Stimulated activated CD8-positive, alpha-beta memory T cell treated with anti-CD3 and anti-CD28 coated beads, Interleukin-7, amount 100 ng/mL, for 1 hour (primary cell): ENCODE measurements at places on chromosomes 16 and 17.

- DNase-seq = no peak
Measured at GRCh38 chr16:67723151-67723910, 4.2 kb upstream of the GFOD2 start.

DNA sequence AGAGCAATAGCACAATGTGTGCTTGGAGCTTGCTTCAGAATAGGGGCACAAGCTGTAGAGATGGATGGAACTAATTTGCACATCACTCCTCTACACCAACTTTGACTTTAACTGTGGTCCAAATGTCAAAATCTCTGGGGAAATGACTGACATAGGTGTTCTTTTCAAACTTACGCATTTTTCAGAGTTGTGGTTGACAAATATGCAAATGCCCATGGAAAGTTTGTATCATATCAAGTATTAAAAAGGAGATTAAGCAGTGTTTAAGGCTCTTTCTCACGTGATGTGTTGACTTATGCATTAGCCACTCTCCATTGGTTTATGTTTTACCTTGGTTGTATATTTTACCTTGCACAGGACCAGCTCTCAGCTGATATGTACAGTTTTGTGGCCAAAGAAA lies 77.1 kb downstream of the ELAC2 start:
- no peak for DNase-seq

- DNase-seq = no peak
Measured at GRCh38 chr17:75688209-75688825, 21.2 kb downstream of the SAP30BP start.

- no peak for DNase-seq
Measured at GRCh38 chr17:6872936-6873335, 41.4 kb upstream of the TEKT1 start.

DNA sequence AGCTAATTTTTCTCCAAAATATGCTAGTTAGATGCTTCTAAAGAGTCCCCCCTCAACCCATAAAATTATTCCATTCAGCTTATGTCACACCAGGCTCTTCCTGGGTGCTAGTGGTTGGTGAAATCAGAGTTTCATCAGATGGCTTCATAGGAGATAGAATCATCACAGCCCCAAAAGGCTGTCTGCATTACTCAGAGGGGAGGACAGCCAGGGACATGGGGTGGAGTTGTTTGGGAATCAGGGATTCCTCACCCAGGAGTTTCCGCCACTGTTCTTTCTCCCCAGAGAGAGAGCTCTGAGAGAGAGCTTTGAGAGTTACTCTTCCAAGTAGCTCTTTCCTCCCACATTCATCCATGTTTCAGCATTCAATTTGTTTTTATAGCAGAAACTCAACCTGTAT lies 288 bp upstream of the KRT34 start:
- DNase-seq = no peak

GRCh38 chr17:76174037-76174436 lies 33.0 kb upstream of the FOXJ1 start:
- no peak for DNase-seq

GRCh38 chr16:8808613-8809353 lies 11.1 kb downstream of the PMM2 start:
- no peak for DNase-seq

DNA sequence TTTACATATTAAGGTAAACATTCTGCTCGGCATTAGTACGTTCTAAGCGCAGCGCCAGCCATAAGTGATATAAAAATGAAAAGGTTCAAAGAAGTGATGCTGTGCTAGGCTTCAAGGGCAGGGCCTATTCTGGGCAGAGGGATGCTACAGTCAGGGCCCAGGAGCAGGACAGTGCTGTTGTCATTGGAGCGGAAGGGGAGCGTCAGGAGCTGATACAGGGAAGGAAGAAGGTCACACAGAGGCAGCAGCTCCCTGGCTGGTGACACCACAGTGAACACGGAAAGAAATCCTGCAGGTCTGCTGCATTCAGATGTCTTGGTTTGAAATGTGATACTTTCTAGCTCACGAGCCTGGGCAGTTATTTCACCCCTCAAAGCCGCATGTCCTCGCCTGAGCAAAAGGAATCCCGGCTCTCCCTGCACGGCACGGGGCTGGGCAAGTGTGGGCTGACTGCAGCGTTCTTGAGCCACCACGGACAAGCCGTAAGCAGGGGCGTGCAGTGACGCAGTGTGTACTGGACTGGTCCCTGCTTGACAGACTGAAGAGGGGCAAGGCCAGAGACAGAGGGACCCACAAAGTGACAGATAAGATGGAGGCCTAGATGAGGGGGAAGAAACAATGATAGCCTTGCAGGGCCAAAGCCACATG lies 41.1 kb downstream of the ZCCHC14 start:
- no peak for DNase-seq

DNA sequence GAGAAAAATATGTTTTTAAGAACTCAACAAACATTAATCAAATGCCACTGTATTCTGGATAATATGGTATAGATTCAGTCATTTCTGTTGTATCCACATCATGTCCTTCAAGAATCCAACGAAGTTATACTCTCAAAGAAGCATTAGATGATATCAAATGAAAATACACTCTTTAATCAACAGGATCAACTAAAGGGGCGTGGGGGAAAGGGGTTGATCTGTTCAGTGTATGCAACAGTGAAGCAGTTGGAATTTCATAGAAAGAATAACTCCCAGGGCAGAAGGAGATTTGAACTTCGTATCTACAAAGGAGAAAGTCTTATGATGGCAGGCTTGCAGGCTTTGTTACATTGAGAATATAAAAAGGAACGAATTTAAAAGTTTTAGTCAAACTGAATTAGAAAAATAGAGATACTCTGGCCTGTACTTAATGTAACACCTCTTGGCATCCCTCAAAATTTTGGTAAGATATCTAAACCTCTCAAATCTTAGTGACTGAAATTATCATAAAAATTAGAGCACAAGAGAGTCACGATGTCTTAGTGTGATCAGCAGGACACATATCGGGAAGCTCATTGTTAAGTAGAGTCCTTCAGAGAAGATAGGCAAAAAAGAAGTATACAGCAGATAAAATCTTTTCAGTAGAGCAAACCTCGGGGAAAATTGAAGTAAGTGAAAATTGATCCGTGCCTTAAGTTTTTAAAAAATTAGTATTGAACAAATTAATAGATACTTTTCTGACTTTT lies 431.4 kb downstream of the KCNJ18 start:
- no peak for DNase-seq

GRCh38 chr16:81610144-81610842 lies 165.7 kb downstream of the CMIP start:
- DNase-seq = no peak

DNA sequence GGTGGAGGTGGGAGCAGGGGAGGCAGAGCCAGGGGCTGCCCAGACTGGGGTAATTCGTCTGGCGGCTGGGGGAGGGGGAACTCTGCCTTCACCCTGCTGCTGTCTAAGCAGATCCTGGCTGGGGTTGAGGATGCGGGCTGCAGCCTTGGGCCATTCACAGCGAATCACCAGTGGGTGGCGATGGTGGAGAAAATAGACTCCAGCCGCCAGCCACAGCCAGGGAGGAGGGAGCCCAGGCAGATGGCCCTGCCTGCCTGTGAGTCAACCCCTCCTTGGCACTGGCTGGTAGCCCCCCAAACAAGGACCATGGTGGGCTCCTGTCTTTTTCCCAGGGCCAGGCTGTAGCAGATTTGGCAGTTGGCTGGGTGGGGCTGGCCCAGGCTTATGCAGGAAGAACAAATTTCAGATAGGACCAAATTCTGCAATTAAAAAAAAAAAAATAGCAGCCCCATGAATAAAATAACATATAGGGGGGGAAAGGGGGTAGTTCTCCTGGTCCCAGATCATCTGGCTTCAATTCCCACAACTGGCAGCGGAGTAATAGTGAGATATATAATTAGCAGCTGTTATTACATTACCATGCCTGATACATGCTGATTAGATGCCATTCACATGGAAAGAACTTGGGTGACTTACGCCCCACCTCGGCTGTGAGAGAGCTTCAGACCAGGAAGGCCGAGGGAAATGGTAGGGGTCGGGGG lies 41.5 kb upstream of the CDH5 start:
- DNase-seq = no peak

DNA sequence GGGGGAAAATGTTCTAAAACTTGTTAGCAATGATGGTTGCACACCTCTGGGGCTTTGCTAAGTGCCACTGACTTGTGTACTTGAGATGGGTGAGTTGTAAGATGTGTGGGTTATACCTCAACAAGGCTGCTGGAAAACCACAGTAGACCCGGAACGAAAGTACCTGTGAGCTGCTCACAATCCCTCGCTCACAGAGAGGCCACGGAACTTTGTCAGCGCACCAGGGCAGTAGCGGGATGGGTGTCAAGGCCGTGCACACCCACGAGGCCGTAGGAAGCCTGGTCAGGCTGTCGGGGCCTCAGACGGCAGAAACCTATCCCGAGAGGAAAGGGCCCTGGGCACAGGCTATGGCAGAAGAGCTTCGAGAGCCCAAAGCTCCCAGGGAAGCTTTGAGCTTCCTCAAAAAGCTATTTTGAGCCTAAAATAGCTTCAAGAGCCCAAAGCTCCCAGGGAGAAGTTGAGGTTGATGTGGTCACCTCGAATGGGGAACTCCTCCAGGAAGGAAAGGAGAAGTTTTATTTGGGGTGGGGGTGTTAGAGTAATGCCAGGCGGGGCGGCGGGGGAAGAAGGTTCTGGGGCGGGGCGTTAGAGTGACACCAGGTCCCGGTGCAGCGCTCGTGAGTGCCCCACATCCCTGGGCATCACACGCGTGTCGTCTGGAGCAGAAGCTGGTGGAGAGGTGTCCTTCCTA lies 19.0 kb downstream of the CBFA2T3 start:
- DNase-seq = no peak

DNA sequence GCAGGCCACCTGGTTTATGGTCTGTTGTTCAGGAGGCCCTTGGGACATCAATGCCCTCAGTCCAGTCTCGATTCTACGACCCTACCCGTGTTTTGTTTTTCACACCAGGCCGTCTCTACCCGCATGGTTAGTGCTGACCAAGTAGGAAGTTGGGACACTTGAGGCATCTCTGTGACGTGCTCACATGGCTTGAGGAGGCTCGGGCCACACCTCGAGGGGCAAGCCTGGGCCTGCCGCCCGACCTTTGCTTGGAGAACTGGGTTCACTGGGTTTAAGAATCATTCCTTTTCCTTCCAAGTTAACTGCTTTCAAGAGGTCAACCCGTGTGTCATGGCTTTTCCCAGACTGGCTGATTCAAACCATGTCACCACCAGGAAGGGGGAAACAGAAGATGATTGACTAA lies 86.8 kb downstream of the CMIP start:
- DNase-seq = no peak

DNA sequence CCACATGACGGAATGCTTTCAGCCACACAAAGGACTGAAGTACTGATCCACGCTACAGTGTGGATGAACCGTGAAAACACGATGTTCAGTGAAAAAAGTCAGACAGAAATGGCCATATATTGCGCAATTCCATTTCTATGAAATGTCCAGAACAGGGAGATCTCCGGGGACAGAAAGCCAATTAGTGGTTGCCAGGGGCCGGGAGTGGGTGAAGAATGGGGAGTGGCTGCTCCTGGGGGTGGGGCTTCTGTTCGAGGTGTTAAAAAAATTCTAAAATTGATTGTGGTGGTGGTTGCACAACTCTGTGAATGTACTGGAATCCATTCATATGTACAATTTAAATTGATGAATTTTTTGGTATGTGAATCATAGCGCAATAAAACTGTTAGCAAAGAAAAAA lies 154.8 kb upstream of the HSBP1 start:
- no peak for DNase-seq

DNA sequence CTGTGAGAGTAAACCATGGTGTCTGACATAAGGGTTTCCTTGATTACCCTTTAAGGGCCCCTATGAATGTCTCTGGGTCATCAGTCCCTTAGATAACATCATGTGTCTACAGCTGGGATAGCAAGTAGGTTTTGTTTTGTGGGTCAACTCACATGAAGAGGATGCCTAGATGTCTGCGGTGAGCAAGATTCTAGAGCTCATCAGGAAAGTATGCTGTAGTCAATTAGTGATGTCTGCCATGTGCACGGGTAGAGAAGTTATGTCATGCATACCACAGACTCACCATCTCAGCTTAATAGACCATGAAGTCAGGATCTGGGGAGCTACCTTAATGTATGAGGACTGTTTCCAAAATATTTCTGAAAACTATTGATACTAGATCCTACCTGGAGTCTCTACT lies 57.5 kb downstream of the CDH13 start:
- DNase-seq = no peak

- no peak for DNase-seq
Measured at GRCh38 chr16:89727406-89728120, 6.2 kb downstream of the ZNF276 start.
